ENCODE measurements at places on chromosomes 2 and 18.

DNA sequence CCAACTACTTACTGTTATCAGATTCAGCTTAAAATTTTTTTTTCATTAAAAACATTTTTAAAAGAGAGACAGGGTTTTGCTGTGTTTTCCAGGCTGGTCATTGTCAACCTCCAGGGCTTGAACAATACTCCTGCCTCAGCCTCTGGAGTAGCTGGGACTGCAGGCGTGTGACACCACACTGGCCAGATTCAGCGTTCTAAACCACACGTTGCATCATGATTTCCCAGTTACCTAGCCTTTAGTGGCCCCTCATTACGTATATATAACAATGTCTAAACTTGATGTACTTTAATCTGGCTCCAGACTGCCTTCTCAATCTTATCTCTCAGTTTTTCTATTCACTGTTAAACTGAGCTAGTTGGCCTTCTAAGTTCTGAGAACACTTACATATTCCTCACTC, 89.6 kb downstream of the COMMD1 start:
- no peak for DNase-seq

DNA sequence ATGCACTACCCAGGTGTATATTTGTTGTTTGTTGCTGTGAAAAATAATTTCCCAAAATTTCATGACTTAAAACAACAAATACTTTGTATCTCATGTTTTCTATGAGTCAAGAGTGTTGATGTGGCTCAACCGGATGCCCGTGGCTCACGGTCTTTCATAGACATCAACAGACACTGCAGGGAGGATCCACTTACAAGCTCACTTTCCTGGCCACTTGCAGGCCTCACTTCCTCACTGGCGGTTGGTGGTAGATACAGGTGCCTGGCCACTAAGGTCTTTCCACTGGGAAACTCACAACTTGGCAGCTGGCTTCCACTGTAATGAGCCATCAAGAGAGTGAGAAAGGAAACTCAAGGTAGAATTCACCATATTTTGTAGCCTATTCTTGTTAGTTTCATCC, 662.9 kb downstream of the IRS1 start:
- DNase-seq = no peak

DNA sequence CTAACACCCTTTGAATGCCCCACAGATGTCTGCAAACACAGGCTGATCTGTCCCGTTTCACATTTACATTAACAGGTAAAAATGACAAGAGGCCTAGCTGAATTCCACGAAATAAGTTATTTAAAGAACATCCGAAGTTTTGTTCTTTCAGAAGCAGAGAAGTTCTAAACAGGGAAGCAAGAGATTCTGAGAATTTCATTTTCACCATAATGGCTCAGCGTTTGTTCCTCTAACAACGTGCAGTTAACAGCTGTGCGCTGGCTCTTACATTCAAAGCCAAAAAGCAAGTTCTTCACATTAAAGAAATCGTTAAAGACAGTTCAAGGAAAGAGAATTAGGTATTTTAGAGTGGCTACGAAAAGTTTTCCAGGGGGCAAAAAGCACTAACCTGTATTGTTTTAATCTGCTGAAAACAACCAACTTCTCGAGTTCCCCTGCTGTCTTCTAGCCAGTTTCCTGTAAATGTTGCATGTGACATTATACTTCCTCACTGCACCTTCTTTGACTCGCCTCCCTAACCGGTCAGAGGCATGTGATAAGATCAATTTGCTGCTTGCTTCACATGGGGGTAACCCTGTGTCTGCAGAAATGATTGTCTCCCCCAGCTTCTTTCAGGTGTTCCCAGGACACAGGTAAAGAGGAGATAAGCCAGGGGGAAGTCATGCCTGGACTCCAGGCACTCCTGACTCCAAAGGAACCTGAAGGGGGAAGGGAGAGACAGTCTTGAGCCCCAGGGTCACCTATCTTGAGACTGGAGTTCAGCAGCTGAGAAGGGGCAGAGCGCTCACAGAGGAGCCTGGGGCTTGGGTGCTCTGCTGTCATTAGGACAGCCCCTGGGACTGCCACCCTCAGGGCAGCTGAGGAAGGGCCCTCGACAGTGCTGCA, 36.8 kb upstream of the WIPF1 start:
- peak; percentile 37 for DNase-seq

- no peak for DNase-seq
Measured at GRCh38 chr2:14907014-14907612, 274.6 kb downstream of the LRATD1 start.

DNA sequence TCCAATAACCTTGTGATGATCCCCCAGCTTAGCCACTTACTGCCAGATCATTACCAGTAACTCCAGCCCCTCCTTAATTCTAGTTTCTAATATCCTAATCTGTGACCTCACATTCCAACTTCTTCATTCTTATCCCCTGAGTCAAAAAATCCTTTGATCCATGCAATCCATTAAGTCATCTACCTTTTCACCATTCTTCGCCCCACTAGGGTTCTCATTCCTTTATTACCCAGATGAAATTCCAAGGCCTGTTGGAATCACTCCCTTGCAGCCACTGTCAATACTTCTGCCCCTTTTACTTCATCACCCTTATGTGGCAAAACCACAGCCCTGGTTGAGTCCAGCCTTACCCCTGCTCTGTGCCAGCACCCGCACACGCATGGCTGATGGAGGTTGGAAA, 20.3 kb upstream of the IL36G start:
- peak; percentile 4 for DNase-seq

- no peak for DNase-seq
Measured at GRCh38 chr2:95574506-95574905, 17.3 kb upstream of the TRIM43 start.

DNA sequence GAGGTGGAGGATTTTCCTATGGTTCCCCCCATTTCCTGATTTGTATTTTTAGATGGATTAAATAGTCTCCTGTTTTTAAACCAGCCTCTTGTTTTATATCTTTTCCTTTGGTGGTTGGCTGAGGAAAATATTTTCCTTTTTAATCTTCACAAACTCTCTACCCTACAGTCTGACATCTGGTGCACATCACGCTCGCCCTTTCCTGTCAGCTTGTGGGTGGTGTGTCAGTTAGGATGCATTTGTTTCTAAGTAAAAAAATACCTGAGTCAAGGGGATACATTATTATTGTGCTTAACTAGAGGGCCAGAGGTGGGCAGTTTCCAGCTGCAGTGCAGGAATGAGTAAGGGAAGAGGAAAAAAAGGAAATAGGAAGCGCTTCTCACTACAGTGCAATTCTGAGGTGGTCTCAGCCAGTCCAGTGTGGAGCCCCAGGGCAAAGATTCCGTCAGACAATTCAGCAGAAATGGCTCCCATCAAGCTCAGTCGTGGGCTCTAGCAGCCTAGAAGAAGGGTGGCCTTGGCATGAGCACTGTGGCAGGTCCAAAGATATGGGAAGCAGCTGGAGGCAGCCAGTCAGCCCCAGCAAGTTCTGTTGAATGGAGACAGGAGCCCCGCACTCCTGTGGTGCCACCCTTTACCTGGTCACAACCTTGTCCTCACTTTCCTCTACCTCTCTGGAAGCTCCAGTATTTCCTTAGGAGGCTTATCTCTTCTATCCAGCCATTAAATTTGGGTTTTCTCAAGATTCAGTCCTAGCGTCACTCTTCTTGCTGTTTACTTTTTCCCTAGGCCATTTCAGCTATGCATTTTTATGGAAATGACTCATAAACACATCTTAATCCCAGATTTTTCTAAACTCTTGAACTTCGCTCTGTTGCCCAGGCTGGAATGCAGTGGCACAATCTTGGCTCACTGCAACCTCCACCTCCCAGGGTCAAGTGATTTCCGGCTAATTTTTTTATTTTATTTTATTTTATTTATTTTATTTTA, 18.5 kb downstream of the SFTPB start:
- peak; percentile 41 for DNase-seq
